ENCODE measurements at places on chromosomes 2 and 18. TPM values are rescaled to one million over a fixed set of nuclear protein-coding genes. Genes with fewer than 3 reads are reported as not detected.

Gene G6PC2
- polyA plus RNA-seq: not detected

Gene ANKRD53
- 6.8 TPM for polyA plus RNA-seq

Gene UGT1A5
- not detected for polyA plus RNA-seq

Gene NT5C1B
- 0.42 TPM for polyA plus RNA-seq

Gene EFR3B
- polyA plus RNA-seq: 44.1 TPM

GRCh38 chr2:180763263-180763989 lies 217.0 kb upstream of the UBE2E3 start:
- no peaks in the 10 kb centered on the region for H3K4me1 ChIP-seq
- no peak overlapping the region for H3K27ac ChIP-seq
- no peak overlapping the region for H3K4me3 ChIP-seq
- no peaks in the 10 kb centered on the region for H3K27me3 ChIP-seq

GRCh38 chr18:29012883-29013465 lies 836.0 kb upstream of the CDH2 start:
- H3K36me3 ChIP-seq: no peaks in the 10 kb centered on the region
- H3K4me3 ChIP-seq: no peak overlapping the region
- DNase-seq: peak; percentile 23

GRCh38 chr18:62177271-62177670 lies 9.6 kb downstream of the PIGN start:
- no peaks in the 10 kb centered on the region for H3K4me1 ChIP-seq
- H3K36me3 ChIP-seq: no peaks in the 10 kb centered on the region
- no peak overlapping the region for H3K4me3 ChIP-seq
- no peak overlapping the region for H3K27ac ChIP-seq
- H3K27me3 ChIP-seq: no peaks in the 10 kb centered on the region
- DNase-seq: no peak

DNA sequence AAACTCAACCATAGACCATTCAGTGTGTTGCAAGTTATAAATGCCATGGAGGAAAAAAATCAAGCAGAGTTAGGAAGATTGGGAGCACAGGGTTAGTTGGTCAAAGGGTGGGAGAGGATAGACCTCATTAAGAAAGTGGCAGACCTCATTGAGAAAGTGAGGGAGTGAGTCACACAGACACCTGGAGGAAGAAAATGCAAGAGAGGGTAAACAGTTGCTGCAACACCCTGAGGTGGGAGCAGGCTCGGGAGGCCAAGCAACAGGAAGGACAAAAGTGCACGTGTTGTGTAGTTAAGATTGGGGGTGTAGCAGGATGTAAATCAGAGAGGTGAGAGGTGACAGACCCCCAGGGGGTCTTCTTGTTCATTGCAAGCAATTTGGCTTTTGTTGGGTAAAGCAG lies 6.4 kb downstream of the IL1RL1 start:
- no peaks in the 10 kb centered on the region for H3K36me3 ChIP-seq
- H3K27me3 ChIP-seq: no peaks in the 10 kb centered on the region
- no peaks in the 10 kb centered on the region for H3K4me1 ChIP-seq
- no peak overlapping the region for H3K4me3 ChIP-seq
- no peak for DNase-seq
- no peak overlapping the region for H3K27ac ChIP-seq

GRCh38 chr2:227411320-227411989 lies 23.7 kb upstream of the SCYGR1 start:
- no peak overlapping the region for H3K27ac ChIP-seq
- H3K4me3 ChIP-seq: no peak overlapping the region
- H3K27me3 ChIP-seq: no peaks in the 10 kb centered on the region
- H3K4me1 ChIP-seq: peaks cover 16% of the 10 kb centered on the region
- no peaks in the 10 kb centered on the region for H3K36me3 ChIP-seq
- DNase-seq: no peak

DNA sequence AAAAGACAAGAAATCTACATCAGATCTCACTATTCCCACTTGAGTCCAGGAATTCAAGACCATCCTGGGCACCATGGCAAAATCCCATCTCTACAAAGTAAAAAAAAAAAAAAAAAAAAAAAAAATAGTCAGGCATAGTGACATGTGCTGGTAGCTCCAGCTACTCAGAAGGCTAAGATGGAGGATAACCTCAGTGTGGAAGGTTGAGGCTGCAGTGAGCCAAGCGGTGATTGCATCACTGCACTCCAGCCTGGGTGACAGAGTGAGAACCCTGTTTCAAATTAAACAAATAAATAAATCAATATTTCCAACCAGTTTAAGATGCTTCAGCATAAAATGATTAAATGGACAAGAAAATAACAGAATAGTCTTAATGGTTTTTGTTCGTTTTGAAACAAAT lies 197.4 kb downstream of the DSEL start:
- no peaks in the 10 kb centered on the region for H3K4me1 ChIP-seq
- no peaks in the 10 kb centered on the region for H3K36me3 ChIP-seq
- no peak for DNase-seq
- no peak overlapping the region for H3K4me3 ChIP-seq

GRCh38 chr2:227462972-227463931 lies 8.7 kb upstream of the AGFG1 start:
- no peaks in the 10 kb centered on the region for H3K36me3 ChIP-seq
- H3K4me3 ChIP-seq: no peak overlapping the region
- no peak for DNase-seq
- peaks cover 7% of the 10 kb centered on the region for H3K4me1 ChIP-seq
- H3K27me3 ChIP-seq: no peaks in the 10 kb centered on the region

GRCh38 chr2:197306024-197306695 lies 4.4 kb downstream of the ANKRD44 start:
- no peak for DNase-seq
- H3K27ac ChIP-seq: peak overlapping the region; percentile 36
- H3K4me1 ChIP-seq: peaks cover 20% of the 10 kb centered on the region
- H3K27me3 ChIP-seq: no peaks in the 10 kb centered on the region
- no peaks in the 10 kb centered on the region for H3K36me3 ChIP-seq

- DNase-seq: no peak
- no peaks in the 10 kb centered on the region for H3K27me3 ChIP-seq
Measured at GRCh38 chr2:230765611-230766300, 53.1 kb downstream of the CAB39 start.

- H3K4me1 ChIP-seq: peaks cover 8% of the 10 kb centered on the region
- H3K4me3 ChIP-seq: peak within 1 kb of the TSS; percentile 57
- H3K27ac ChIP-seq: peak within 1 kb of the TSS; percentile 82
- DNase-seq: no peak
- no peaks in the 10 kb centered on the region for H3K36me3 ChIP-seq
Measured at GRCh38 chr2:237413777-237414661, at the start of gene COL6A3. TSS of gene COL6A3 (minus strand) at chr2:237414164. CDS start at chr2:237396817, 17,347 bp downstream.

GRCh38 chr2:86807468-86808275 lies 17.0 kb upstream of the CD8A start:
- DNase-seq: peak; percentile 71
- H3K36me3 ChIP-seq: no peaks in the 10 kb centered on the region
- peaks cover 35% of the 10 kb centered on the region for H3K4me1 ChIP-seq

- peaks cover 18% of the 10 kb centered on the region for H3K4me1 ChIP-seq
- no peak for DNase-seq
- H3K27ac ChIP-seq: peak overlapping the region; percentile 65
- H3K4me3 ChIP-seq: no peak overlapping the region
Measured at GRCh38 chr2:235859651-235860050, 308.5 kb downstream of the GBX2 start.

DNA sequence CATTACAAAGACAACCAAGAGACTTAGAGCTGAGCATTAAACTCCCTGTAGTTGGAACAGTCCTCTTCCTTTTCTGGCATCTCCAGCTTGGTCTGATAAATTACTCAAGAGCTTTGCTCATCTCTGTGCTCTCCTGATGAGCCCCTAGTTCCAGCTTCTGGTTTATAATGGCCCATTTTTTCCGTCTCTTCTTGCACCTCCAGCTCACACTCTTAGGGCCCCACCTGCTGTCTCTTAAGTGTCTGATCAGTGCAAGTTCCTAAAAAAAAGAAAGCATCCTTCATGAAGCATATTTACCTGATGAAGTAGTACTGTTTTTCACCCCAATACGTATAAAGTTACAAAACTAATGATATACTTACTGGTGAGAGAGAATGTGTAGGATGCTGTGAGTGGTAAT lies 822.9 kb downstream of the RNF144A start:
- H3K4me3 ChIP-seq: no peak overlapping the region
- no peaks in the 10 kb centered on the region for H3K27me3 ChIP-seq
- H3K4me1 ChIP-seq: no peaks in the 10 kb centered on the region
- no peak overlapping the region for H3K27ac ChIP-seq
- no peak for DNase-seq

GRCh38 chr2:84486441-84487115 lies 27.5 kb upstream of the SUCLG1 start:
- DNase-seq: peak; percentile 61
- H3K27me3 ChIP-seq: no peaks in the 10 kb centered on the region
- H3K36me3 ChIP-seq: no peaks in the 10 kb centered on the region
- H3K27ac ChIP-seq: no peak overlapping the region
- no peaks in the 10 kb centered on the region for H3K4me1 ChIP-seq

DNA sequence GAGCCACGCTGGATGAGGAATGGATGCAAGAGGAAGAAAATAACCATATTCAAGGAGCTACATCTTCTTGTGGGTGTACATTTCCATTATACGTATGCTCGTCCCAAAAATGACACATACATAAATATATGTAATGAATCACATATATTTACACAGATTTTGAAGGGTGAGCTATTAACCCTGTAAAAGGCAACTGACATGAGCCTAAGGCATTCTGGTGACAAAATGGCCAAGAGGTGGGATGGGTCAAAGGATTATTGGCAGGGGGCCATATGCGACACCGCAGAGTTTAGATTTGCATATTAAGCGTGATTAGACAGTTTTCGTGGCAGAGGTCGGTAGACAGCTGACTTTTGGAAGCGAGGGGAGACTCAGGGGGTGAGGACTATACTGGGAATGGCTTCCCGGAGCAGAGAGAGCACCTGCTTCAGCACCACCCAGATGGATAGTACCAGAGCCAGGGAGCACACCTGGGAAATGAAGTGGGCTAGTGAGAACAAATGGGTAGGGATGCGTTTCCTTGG lies 431 bp upstream of the CNRIP1 start:
- no peaks in the 10 kb centered on the region for H3K36me3 ChIP-seq
- peak overlapping the region; percentile 90 for H3K4me3 ChIP-seq
- peak; percentile 85 for DNase-seq
- peaks cover 13% of the 10 kb centered on the region for H3K4me1 ChIP-seq

- peaks cover 3% of the 10 kb centered on the region for H3K4me1 ChIP-seq
- no peak for DNase-seq
- H3K4me3 ChIP-seq: no peak overlapping the region
- no peaks in the 10 kb centered on the region for H3K27me3 ChIP-seq
- no peak overlapping the region for H3K27ac ChIP-seq
Measured at GRCh38 chr2:120326066-120326465, 19.9 kb upstream of the INHBB start.

DNA sequence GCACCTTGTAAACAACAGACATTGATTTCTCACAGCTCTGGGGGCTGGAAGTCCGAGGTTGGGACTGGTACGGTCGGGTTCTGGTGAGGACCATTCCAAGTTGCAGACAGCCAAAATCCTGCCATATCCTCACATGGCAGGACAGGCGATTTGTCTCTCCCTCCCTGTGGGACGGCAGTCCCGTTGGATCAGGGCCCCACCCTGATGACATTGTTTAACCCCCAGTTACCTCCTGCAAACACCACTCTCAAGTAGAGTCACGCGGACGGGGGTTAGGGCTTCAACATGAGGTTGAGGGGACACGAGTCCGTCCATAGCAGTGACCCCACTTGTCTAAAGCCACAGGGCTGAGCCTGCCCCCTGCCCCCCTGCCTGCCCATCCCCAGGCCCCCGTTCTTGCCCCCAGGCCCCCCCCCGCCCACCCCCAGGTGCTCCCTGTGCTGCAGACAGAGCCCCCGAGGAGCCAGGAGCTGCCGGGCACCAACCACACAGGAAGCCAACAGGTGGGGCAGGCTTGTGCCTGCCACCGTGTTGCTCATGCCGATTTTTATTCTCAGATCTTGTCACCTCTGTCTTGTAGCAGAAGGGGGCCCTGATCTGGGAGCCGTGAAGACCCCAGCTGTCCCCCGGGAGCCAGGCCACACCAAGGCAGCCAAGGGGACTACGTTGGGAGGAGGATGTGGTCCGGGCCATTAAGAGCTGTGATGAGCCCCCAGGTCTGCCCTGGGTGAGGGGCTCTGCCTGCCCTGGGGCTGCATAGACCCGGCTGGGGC lies 82.2 kb downstream of the NFATC1 start:
- no peaks in the 10 kb centered on the region for H3K27me3 ChIP-seq
- peaks cover 22% of the 10 kb centered on the region for H3K4me1 ChIP-seq
- H3K27ac ChIP-seq: no peak overlapping the region
- peaks cover 29% of the 10 kb centered on the region for H3K36me3 ChIP-seq

DNA sequence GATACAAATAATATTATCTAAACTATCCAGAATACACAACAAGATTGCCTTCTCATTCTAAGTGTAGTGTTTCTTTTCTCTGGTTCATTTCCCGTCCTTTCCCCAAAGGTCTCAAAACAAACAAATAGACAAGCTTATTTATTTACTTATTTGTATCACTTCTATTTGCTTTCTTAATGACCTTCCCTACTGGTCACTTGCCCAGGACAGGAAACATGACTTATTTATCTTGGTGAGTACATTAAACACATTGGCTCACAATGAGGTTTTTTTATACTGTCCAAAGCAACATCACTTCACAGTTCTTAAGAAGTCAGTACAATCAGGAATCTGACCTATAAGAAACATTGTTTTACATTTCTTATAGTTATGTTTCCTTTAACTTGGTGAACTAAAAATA lies 123.3 kb upstream of the KYNU start:
- DNase-seq: no peak
- H3K27me3 ChIP-seq: no peaks in the 10 kb centered on the region
- no peak overlapping the region for H3K4me3 ChIP-seq

- DNase-seq: no peak
- H3K4me3 ChIP-seq: no peak overlapping the region
- no peaks in the 10 kb centered on the region for H3K36me3 ChIP-seq
- H3K4me1 ChIP-seq: no peaks in the 10 kb centered on the region
Measured at GRCh38 chr2:143771939-143772338, 642.7 kb downstream of the ARHGAP15 start.

GRCh38 chr2:29033656-29034055 lies 40.7 kb downstream of the PCARE start:
- H3K36me3 ChIP-seq: peaks cover 5% of the 10 kb centered on the region
- DNase-seq: no peak
- no peak overlapping the region for H3K4me3 ChIP-seq
- no peak overlapping the region for H3K27ac ChIP-seq
- H3K4me1 ChIP-seq: no peaks in the 10 kb centered on the region

- H3K36me3 ChIP-seq: no peaks in the 10 kb centered on the region
- no peak overlapping the region for H3K27ac ChIP-seq
- H3K4me1 ChIP-seq: no peaks in the 10 kb centered on the region
- no peak overlapping the region for H3K4me3 ChIP-seq
Measured at GRCh38 chr2:185242462-185242861, 496.1 kb upstream of the FSIP2 start.
